Body of pancreas (tissue), 4 donors: ENCODE measurements at places on chromosomes 5 and 9. TPM values are rescaled to one million over a fixed set of nuclear protein-coding genes. Genes with fewer than 3 reads are reported as not detected.

Gene HAPLN1
- not detected for total RNA-seq

Gene LCN1
- not detected for total RNA-seq

Gene GABRB2
- total RNA-seq, result under 0.01 TPM

DNA sequence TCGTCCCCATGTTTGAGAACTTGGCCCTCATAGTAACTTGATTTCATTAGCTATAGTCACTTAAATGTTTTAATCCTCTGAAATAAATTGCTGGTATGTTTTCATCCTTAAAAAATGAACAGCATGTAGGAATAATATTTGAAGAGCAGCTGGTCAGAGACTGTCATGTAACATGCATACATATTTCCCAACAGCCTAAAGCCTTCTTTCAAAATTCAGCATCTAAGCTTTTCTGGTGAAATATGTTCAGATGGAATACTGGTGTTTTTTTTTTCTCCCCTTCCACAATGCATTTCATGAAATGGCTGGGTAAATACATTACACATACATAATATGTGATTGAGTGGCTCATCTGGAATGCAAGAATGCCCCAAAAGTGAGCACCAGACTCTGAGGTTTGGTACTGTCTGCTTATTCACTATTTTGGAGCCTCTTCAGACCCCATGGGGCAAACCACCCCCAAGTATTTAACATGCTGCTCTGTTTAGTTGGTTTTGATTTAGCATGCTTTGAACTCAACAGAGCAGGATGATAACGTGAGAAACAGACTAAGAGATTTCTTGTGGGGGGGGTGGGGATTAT lies 94.0 kb downstream of the SMARCA2 start:
- no peak for DNase-seq

DNA sequence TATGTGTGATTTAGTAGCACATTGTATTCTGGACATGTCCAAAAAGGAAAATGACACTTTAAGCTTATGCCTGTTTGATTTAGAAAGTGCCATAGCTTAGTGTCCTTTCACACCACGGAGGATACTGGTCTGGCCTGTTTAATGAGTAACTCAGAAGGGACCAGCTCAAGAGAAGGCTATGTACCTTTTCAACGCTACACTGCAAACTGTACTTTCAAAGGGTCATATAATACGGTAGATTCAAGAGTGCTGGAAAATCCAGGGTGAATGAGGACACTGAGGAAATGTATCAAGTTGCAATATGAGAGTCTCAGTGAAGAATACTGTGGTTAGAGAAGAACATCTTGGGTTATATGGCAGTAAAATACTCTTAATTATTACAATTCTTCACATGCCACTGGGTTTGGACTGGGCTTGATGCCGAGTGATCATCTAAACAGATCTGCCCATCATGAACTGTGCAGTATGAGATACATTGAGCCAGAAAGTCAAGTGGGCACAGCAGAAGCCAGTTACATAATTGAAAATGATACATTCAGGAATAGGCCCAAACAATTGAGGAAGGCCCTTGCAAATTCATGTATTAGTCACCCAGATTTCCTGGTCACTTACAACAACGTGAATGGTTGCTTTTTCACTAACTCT lies 1211.5 kb upstream of the CDH9 start:
- DNase-seq, result no peak

- DNase-seq, result no peak
Measured at GRCh38 chr5:14870337-14871213, 1.0 kb downstream of the ANKH start.

GRCh38 chr5:166746506-166746905 lies 1544.9 kb upstream of the WWC1 start:
- no peak for DNase-seq

GRCh38 chr9:98108531-98109031 lies 10.4 kb downstream of the TRIM14 start:
- DNase-seq, result no peak

- peak; percentile 16 for DNase-seq
Measured at GRCh38 chr5:66553916-66554575, 42.1 kb upstream of the MAST4 start.

GRCh38 chr5:39586185-39586584 lies 161.4 kb upstream of the DAB2 start:
- DNase-seq, result no peak

GRCh38 chr5:172748341-172748843 lies 22.6 kb downstream of the DUSP1 start:
- DNase-seq, result no peak

DNA sequence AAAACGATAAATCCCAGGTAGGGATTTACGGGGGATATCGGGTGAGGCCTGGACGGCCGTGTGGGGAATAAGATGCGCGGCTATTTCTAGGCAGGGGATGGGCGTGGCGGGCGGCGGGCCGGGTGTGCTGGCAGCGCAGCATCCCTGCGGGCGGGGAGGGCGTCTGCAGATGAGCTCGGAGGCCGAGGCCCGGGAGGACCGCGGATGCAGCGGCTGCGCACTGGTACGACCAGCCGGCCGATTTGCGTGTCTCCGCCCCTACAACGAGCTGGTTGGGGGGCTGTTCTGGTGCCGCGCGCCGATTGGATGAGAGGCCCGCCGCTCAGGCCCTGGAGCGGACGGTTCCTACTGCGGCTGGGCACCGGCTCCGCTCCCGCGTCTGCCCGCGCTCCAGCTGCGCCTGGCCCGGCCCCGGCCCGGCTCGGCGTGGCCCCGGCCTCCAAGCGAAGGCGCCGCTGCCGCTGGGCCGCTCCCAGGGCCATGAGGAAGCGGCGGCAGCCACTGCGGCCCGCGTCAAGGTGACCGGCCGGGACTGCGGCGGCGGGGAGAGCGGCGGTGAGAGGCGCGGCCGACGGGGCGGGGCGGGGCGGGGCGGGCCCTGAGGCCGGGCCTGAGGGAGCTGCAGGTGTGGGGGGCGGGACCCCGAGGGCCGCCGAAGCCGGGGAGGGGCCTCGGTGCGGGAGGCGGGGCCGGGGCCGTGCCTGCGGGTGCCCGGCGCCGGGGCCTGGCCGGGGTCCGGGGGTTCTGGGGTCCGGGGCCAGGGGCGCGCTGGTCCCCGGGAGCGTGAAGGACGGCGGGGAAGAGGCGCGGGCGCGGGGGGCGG lies at the start of gene RALGPS1:
RALGPS1 (plus strand) TSS at position 325 of the 823 bp plus-strand sequence. CDS start 47,508 bp downstream, outside the sequence.
- peak; percentile 95 for DNase-seq

- DNase-seq, result no peak
Measured at GRCh38 chr9:31908891-31909480, 475.5 kb upstream of the ACO1 start.

DNA sequence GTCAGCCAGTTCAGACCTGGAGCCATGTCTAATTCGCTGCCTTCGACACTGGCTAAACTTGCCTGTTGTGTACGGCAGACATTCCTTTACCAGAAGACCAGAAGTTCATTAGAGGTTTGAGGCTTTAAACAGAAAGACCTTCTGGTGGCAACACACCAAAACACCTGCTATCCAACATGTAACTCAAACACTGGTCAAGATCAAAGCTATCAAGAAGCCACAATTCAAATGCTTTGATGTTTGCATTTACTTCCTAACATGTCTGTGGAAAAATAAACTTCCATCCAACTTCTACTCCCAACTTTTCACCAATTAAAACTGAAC lies 91.0 kb upstream of the RETREG1 start:
- no peak for DNase-seq
